ENCODE measurements at places on chromosomes 11 and 22.
A peak's percentile ranks its signal among the peaks of the same experiment; 100 is the strongest.

DNA sequence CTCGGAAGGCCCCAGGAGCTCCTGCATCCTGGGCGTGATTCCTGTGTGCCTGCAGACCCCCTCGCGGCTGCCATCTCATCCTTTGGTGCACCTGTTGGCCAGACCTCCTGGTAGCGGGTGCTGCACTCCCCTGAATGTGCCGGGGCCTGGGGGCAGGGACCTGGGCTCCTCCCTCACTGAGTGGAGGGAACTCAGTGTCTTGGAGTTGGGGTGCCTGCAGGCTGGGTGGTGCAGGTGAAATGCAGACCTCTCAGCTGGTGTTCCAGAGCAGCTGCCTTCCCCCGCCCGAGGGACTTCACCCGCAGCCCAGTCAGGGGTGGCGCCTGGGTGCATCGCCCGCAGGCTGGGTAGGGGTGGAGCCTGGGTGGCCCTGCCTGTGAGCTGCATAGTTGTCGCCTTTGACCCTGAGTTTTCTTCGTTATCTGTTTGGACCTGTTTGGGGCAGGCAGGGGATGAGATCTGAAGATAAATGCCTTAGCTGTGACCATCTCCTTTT lies 31.4 kb downstream of the LRP5 start:
- DNase-seq = no peak

GRCh38 chr22:49052560-49052959 lies 775.1 kb downstream of the BRD1 start:
- no peak for DNase-seq

DNA sequence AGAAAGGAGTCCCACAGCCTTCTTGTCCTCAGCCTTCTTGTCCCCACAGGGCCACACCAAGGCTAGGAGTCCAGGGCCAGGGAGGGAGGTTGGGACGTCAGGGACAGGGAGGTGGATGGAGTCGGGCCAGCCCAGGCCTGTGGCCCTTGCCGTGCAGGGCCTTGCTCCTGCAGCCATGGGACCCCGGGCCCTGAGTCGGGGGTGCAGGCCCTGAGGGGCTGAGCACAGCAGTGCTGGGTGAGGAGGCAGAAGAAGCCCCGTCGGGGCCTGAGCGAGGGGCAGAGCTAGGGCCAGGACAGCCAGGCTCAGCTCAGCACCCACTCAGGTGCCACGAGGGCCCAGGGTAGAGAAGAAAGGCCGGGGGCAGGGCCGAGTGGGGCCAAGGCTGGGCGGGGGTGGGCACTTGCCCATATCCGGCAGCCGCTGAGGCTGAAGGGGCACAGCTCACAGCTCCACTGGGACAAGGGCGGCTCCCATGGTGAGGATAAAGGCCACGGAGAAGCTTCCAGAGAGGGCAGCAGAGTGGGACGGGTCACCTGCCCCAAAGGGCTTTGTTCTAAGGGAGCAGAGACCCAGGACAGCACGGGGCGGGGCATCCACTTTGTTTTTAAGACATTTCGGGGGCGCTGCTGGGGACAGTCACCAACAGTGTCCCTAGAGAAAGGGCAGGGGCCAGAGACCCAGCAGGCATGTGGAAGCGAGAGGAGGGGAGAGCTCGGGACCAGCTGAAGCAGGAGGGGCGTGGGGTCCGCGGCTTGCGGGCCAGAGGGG lies 3.6 kb downstream of the MLC1 start:
- DNase-seq = no peak

DNA sequence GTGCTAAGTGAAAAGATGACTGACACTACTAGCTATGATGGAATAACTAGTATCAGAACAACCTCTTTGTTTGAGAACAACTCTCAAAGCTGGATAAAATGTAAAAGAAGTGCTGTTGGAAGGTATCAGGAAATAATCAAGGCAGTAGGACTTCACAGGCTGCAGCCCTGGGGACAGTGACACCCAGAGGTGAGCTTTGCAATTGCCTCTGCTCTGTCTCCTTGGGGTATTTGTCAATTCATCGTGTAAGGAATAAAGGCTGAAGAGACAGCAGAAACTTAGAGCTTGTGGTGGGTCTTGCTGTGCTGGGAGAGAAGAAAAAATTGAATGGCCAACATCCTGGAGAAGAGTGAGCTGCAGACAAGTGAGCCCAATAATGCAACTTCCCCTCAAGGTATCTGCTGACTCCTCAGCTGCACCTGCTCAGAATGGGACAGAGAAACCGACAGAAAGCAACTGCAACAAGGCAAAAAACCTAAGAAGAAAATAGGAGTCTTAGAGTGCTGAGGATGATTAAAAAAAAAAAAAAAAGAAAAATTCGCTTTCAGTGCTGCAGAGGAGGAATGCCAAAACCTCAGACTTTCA lies 141.1 kb downstream of the RCN1 start:
- no peak for DNase-seq

DNA sequence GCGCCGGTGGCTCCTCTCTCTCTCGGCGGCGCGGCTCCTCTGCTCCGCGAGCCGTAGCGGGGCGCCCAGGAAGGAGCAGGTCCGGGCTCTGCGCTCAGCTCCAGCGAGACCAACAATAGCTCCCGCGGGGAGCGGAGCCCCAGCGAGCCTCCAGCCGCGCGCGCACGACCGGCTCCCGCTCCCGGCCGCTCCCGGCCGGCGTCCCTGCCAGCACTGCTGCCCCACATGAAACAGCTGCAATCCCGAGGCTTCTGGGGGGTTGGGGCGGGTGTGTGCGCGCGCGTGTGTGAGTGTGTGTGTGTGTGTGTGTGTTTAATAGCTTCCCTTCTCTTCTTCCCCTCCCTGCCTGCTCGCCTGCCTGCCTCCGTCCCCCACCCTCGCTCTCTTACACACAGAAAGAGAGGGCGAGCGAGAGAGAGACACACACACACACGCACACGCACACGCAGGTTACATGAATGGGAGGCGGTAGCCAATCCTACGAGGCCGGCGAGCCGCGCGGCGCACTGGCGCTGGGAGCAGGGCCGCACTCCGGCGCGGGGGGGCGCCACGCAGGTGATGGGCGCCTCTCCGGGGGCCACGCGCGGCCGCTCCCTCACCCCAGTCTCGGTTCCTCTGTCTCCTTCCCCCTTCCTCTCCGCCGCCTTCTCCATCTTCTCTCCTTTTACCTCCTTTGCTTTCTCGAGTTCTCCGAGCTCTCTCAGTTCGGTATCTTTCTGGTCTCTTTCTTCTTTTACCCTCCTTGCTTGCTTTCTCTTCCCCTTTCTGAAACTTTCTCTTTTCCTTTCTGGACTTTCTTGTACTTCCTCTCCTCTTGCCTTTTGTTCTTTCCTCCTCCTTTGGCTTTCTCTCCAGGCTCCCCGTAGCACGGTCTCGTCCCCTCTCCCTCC lies at the start of gene TENM4:
Gene TENM4 (minus strand): TSS at position 460 of the 890 bp plus-strand sequence. CDS start 371,086 bp downstream, outside the sequence.
- no peak for DNase-seq

DNA sequence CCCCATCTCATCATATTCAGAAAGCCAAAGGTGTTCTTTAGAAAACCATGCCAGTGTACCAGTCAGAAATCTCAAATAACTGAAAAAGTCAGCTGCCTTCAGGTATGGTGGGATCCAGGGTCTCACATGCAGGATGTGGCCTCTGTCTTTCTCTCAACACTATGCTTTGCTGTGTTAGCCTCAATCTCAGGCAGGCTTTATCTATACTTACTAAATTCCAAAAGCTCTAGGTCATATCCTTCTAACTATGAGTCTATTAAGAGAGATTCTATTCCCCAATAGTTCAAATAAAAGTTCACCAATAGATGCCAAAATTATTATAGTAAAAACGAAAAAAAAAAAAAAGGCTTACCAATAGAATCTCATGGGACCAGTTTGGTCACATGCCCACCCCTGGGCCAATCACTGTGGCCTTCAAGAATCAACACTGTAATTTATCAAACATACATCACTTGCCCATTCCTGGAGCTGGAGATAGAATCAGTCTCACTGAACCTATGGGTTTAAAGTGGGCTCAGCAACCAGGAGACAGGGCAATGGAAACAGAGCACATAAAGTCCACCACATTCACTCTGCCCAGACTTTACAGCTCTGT lies 38.0 kb upstream of the APLNR start:
- no peak for DNase-seq

DNA sequence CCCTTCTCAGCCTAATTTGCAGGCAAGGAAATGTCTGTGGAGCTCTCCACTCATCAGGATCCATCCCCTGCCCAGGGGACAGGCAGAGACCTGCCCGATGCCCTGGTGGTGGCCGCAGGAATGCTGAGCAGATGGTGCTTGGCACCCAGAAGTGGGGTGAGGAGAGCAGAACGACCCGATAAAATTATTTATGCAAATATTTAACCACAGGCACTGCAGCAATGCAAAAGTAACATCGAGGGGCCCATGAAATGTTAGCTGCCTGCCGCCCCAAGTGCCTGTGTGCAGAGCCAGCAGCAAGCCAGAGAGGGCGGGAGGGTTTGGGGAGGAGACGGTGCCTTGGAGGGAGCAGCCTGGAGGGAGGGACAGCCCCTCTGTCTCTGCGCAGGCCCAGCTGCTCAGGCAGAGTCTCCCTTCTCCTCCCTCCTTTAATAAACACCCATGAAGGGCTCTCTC lies 205.5 kb downstream of the CTTN start:
- no peak for DNase-seq

GRCh38 chr11:2540992-2541680 lies 96.3 kb downstream of the KCNQ1 start:
- no peak for DNase-seq

GRCh38 chr22:46150655-46151477 lies 540 bp downstream of the PPARA start:
- DNase-seq = peak; percentile 54

DNA sequence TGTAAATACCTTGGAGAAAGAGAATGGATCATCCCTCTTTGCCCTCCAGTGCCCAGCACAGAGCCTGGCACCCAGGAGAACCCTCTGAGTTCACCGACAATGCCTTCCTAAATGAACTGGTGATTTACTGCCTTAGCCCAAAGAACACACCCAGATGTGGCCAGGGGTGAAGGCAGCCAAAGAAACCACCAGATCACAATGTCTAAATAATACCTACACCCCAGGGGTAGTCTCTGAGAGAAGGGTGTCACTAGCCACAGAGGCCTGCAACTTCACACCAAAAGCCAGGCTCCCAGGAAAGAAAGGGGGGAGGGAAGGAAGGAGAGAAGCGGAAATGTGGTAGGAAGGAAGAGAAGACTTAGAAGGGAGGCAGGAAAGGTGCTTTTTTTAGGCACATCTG lies 65.7 kb downstream of the RPL27A start:
- DNase-seq = no peak

GRCh38 chr11:17439316-17439782 lies 37.3 kb downstream of the ABCC8 start:
- DNase-seq = no peak

Measured in stimulated activated effector memory CD8-positive, alpha-beta T cell treated with anti-CD3 and anti-CD28 coated beads, Interleukin-12 subunit alpha, Interleukin-12 subunit beta, amount 100 ng/mL, for 72 hours (primary cell).